ENCODE measurements at places on chromosomes 13 and 19.

DNA sequence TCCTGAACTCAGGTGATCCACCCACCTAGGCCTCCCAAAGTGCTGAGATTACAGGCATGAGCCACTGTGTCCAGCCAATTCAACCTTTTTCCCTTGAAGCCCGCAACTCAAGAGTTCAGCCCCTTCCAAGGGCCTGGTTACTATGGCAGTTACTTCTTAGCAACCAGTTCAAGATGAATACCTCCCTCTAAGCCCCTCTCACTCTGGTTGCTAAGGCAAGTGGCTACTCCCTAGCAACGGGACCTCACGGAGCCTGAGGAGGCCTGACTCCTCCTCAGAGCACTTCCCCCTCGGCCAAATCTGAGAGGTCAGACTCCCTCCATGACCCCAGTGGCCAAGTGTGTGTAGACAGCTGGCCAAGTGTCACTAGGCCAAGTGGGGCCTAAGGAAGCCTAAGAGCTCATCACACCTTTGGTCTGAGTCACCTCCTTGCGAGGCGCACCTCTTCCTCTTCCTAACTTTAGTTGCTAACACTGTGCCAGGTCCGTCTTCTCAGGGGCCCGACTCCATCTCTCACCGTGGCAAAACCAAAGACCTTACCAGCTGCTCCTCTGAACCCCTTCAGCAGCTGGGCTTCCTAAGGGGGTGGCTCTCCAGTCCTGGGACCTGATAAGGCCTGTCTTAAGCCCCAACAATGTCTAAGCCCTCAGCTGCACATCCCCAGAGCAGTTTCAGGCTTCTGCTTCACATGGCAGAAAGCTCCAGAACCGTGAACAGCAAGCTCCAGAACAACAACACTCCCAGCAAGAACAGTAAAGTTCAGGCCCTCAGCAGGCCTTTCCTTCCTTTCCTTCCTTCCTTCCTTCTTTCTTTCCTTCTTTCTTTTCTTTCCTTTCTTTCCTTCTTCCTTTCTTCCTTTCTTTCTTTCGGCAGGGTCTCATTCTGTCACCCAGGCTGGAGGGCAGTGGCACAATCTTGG lies 9.6 kb downstream of the CD37 start:
- DNase-seq = no peak

GRCh38 chr13:69980799-69981198 lies 126.8 kb upstream of the ATXN8OS start:
- no peak for DNase-seq

- peak; percentile 40 for DNase-seq
Observed at GRCh38 chr13:103140001-103140671, 73.9 kb upstream of the SLC10A2 start.

GRCh38 chr19:30551271-30551670 lies 179.1 kb downstream of the ZNF536 start:
- no peak for DNase-seq

DNA sequence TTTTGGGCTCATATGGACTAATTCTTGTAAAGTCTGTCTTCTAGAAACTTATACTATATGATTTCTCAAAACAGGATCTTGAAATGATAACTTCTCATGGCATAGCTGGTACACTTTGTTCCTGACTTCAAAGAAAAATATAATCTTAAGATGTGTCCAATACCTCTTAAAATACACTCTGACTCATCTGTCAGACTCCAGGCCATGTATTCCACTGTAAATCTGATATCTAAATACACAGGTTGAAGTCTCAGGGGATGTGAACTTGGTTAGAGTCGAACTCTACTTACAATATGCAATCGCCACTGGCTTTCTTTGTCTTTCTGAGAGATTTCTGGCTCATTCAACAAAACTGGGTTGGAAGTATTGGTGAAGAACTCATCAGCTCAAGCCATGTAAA lies 99.8 kb downstream of the LACC1 start:
- DNase-seq = no peak

GRCh38 chr13:43368003-43368402 lies 344.6 kb downstream of the DNAJC15 start:
- no peak for DNase-seq
